ENCODE measurements at places on chromosomes 12 and 14.
A peak's percentile ranks its signal among the peaks of the same experiment; 100 is the strongest.

- peak; percentile 63 for DNase-seq
Observed at GRCh38 chr14:32076278-32077080, 625 bp upstream of the ARHGAP5 start.

GRCh38 chr14:60515511-60516289 lies 6.8 kb downstream of the SIX6 start:
- DNase-seq, result no peak

- no peak for DNase-seq
Observed at GRCh38 chr12:51905471-51906429, 1.6 kb upstream of the ACVRL1 start.

DNA sequence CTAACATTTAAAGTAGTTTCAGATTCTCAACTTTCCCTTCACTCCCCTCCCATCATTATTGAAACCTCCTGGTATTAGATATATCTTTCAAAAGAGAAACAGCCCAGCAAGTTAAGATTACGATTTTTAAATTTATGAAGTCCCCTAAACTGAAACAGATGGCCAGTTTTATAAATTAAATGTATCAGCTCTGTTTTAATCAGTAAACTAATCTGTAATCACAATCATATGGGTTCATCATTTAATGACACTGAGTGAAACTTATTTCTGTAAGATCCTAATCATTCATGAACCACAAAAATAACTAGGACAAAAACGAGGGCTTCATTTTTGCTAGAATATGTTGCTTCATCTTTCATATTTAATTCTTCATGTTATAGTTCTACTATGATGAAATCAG lies 137.8 kb downstream of the EPS8 start:
- no peak for DNase-seq

DNA sequence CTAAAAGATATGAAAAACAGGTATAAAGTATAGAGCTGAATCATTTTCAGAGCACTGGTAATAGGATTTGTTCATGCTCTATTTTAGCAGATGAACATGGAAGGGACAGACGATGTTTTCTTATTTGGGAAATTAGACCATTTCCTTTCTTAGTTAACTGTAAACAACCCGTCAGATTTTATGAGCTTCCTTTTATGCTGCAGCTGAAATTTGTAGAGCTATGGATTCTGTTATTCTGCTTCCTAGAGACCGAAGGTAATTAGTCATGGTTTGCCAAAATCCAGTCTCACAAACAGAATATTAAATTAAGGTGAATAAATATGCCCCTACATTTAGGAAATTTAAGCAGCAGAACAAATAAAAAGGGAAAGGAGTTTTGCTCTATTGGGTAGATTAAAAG lies 180.2 kb upstream of the SYT1 start:
- no peak for DNase-seq

- DNase-seq, result no peak
Observed at GRCh38 chr14:99505089-99505488, 23.9 kb downstream of the CCNK start.

DNA sequence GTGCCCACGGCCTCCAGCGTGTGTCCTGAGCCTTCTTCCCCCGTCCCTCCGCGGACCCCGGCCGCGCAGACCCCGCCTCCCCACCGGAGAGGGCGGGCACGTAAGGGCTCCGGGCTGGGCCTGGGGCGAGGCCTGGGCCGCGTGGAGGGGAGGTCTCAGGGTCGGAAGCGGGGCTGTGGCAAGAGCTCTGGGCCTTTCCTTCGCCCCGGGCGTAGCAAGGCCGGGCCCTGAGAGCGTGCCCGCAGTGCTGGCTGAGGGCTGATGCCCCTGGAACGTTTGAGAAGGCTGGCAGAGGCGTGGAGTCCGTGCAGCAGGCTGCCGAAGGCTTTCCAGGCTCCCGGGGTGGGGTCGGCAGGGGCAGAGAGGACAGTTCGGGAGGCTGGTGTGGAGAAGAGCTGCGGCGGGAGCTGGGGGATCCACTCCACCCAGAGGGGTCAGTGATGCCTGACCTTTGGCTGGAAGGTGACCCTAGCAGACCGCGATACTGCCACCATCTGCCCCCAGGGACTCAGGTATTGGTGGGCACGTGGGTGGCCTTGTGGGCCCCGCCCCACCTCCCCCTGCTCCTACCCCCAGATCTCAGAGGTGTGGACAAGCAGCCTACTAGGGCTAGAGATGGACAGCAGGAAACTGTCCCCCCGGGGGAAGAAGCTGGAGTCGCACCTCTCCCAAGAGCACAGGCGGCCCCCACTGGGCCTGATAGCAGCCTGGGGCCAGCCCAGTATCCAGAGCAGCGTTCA lies 558 bp downstream of the TEX22 start:
- no peak for DNase-seq

- no peak for DNase-seq
Observed at GRCh38 chr12:52041695-52042123, 9.5 kb upstream of the NR4A1 start.

DNA sequence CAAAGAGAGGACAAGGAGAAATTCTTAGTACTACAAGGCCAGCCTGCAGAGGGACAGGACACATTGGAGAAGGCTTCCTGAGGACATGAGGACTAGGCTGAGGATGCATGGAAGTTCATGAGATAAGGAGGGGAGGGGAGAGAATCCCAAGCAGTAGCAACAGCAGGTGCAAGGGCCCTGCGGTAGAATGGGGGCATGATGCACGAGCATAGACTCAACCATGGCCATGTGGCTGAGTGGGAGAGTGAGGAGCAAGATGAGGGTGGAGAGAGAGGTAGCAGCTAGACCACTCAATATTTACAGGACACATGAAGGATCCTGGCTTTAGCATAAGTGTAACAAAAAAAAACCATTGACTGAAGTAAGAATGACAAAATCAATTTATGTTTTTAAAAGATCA lies 128.1 kb downstream of the PPM1H start:
- DNase-seq, result no peak

GRCh38 chr12:64824500-64825142 lies at the start of gene TBC1D30:
TBC1D30 (plus strand) TSS chr12:64824647; CDS start chr12:64824880, 233 bp downstream.
- no peak for DNase-seq

- no peak for DNase-seq
Observed at GRCh38 chr14:104316723-104317491, 178.5 kb downstream of the KIF26A start.

- no peak for DNase-seq
Observed at GRCh38 chr12:107461222-107461975, 224.2 kb upstream of the PWP1 start.

- DNase-seq, result no peak
Observed at GRCh38 chr14:51507511-51507905, 144.2 kb upstream of the FRMD6 start.

DNA sequence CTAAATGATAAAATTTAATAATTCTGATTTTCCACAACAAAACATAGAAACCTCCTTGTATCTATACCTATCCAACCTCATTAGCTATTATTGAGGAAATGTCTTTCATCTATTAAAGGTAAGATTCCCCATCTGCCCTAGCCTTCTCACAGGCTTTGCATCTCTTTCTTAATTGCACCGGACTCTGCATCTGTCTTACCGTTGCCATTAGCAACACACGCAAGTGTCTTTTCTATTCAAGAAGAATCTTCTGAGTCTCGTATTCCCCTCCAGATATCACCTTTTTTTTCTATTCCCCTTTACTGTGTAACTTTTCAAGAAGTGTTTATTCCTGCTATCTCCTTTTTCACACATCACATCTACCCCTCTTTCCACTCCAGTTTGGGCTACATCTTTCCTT lies 500.0 kb downstream of the NOVA1 start:
- DNase-seq, result no peak

- DNase-seq, result no peak
Observed at GRCh38 chr12:41367726-41368405, 179.7 kb downstream of the PDZRN4 start.

- DNase-seq, result no peak
Observed at GRCh38 chr14:72752034-72752412, 141.9 kb downstream of the DPF3 start.

DNA sequence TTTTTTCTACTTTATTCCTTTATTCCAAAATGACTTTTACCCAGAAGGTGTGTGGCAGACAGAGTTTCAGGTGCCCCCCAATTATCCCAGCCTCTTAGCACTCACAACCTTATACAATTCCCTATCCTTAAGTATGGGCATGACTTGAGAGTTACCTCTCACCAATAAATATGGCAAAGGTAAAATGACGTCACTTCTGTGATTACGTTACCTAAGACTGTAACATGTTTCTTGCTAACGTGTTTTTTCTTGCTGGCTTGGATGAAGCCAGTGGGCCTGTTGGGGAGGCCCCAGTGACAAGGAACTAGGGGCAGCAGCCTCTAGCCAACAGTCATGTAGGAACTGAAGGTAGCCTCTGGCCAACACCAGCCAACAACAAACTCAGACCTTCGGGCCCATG lies 13.3 kb upstream of the TUNAR start:
- DNase-seq, result no peak
